Fibroblast of pulmonary artery (primary cell): ENCODE measurements at places on chromosomes 1 and 21.

DNA sequence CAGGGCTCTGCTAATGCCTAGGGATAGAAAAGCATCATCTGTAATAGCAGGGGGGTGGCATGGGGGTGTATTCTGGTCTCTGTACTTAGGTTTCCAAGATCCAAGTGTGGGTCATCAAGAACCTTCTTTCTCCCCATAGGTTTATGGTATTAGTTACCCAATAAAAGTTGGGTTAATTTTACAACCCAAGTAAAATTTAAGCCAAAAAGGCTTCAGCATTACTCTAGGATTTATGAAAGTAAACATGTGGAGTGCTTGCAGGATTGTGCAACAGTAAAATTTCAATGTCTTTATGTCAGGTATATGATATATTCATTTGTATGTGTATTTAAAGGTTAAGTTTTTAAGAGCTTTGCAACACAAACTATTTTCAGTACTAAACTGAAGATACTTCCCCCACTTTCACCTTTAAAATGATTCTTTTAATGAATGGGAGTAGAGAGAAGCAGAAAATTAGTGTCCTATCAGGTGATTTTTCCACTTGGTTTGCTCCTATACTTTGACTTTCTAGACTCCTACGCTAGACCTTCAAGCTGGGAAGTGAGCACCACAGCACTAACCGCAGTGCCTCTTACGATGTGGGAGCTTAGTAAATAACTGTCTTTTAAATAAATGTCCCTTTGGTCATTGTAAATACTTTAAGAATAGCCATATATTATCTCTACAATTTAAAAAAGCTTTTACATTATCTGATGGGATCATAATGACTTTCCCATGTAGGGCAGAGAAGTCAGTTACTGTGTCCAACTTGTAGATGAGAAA is 67.8 kb upstream of the UBE2U start:
- DNase-seq, result no peak

GRCh38 chr1:227747948-227748495 is 12.8 kb downstream of the SNAP47 start:
- no peak for DNase-seq

GRCh38 chr1:5943343-5944124 is 48.7 kb downstream of the NPHP4 start:
- DNase-seq, result no peak

DNA sequence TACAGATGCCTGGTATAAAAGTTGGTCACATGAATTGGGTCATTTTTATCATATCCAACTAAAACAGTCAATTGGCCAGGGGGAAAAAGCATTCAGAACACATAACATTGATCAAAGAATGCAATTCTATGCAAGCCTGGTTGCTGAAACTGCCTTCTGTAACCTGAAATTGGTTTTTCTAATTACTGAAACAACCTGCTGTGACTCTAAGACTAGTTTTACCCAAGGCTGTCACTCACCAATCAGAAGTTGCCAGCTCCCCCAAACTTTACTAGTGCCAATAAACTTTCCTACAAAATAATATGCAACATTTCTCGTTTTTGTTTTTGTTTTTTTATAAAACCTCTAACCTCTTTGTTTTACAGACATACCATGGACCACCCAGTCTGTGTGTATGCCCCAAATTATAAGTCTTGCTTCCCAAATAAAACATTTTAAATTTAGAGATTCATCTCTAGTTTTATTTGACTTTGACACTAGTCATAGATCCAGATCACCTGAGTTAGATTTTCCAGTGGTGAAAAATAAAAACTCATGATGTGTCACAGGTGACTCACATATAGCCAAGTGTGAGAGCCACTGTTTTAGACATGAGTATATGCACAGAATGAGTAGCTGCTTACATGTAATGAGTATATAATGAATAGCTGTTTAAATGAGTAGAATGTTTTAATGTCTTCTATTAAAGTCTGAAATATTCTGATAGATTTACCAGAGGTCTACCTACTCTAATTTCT is 64.2 kb upstream of the CR2 start:
- peak; percentile 6 for DNase-seq

DNA sequence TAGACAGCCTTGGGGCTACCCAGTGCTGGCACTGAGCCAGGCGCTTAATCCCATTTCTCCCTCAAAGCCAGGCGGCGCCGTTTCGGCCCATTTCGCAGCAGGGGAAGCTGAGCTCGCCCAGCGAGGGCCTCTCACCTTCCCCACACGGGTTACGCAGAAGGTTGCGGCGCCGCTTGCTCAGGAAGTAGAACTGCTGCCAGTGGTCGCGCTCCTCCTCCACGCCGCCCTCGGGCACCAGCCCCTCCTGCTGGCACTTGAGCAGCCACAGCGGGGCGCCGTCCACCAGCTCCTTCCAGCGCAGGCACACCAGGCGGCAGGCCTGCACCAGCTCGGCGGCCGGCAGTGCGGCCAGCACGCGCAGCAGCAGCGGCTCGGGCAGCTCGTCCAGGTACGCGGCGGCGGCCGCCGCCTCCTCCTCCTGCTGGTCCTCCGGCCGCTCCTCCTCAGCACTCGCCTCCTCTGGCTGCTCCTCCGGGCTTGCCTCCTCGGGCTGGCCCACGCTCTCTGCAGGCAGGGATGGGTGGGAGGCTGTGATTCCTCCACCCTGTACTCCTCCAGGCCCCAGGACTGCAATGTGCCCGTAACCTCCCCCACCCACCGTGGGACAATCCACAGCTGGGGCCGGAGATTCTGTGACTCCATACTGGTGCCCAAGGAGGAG is 3.8 kb downstream of the FBXO2 start:
- DNase-seq, result peak; percentile 78

GRCh38 chr1:93150729-93151128 is 29.5 kb downstream of the TMED5 start:
- no peak for DNase-seq
